ENCODE measurements at places on chromosomes 2 and 18. TPM values are rescaled to one million over a fixed set of nuclear protein-coding genes. Genes with fewer than 3 reads are reported as not detected.

Gene MLPH
- polyA plus RNA-seq, result 2.1 TPM

Gene MC5R
- polyA plus RNA-seq, result not detected

Gene COL5A2
- polyA plus RNA-seq, result 111 TPM

Gene EMILIN2
- polyA plus RNA-seq, result 40.9 TPM

Gene DIPK1C
- polyA plus RNA-seq, result 0.17 TPM

Gene LOXHD1
- polyA plus RNA-seq, result 1.1 TPM

Gene MYO7B
- 24.0 TPM for polyA plus RNA-seq

Gene FRZB
- polyA plus RNA-seq, result 8.0 TPM

Gene ANKRD30B
- polyA plus RNA-seq, result 0.08 TPM

Gene MC4R
- 0.32 TPM for polyA plus RNA-seq

Gene MGAT5
- polyA plus RNA-seq, result 46.4 TPM

Gene SFTPB
- polyA plus RNA-seq, result 0.09 TPM

Gene PLB1
- 1.1 TPM for polyA plus RNA-seq

Gene STRADB
- 101 TPM for polyA plus RNA-seq

Gene GCG
- not detected for polyA plus RNA-seq

Gene MAP4K3
- 72.1 TPM for polyA plus RNA-seq

Gene RFTN2
- 18.3 TPM for polyA plus RNA-seq

Gene MARCHF4
- 0.13 TPM for polyA plus RNA-seq

Gene SCN3A
- polyA plus RNA-seq, result 0.48 TPM

Gene MPP4
- polyA plus RNA-seq, result 0.09 TPM

Gene NAT8
- polyA plus RNA-seq, result 32.3 TPM

Gene RFX8
- 0.95 TPM for polyA plus RNA-seq

Gene MAP4K4
- polyA plus RNA-seq, result 78.5 TPM

Gene STRN
- polyA plus RNA-seq, result 21.5 TPM

Gene SIX3
- not detected for polyA plus RNA-seq

Gene SERPINB10
- 0.04 TPM for polyA plus RNA-seq

Gene NETO1
- polyA plus RNA-seq, result 1.2 TPM

Gene EFHD1
- polyA plus RNA-seq, result 58.4 TPM

Gene KLHL29
- 16.7 TPM for polyA plus RNA-seq

Gene MYO5B
- 29.5 TPM for polyA plus RNA-seq

Gene WDFY1
- polyA plus RNA-seq, result 52.2 TPM

Gene DLX2
- 0.12 TPM for polyA plus RNA-seq
